ENCODE measurements at places on chromosomes 1 and 21.

DNA sequence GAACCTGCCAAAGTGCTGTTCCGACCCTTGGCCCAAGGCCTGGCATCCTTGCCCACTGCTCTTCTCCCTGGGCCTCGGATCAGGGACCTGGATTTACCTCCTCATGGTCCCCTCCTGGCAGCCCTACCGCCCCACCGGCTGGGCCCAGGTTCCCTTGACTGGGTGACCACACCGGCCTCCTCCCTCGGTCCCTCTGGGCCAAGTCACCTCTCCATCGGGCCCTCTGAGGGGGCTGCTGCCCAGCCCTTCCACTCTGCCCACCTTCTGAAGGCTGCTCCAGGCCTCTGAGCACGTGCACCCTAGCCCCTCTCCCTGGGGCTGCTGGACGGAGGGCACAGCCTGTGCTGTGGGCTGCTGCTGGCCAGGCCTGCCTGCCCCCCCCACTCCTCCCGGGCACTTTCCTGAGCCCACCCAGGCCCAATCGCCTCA is 9.3 kb upstream of the MMEL1 start:
- no peak for DNase-seq

DNA sequence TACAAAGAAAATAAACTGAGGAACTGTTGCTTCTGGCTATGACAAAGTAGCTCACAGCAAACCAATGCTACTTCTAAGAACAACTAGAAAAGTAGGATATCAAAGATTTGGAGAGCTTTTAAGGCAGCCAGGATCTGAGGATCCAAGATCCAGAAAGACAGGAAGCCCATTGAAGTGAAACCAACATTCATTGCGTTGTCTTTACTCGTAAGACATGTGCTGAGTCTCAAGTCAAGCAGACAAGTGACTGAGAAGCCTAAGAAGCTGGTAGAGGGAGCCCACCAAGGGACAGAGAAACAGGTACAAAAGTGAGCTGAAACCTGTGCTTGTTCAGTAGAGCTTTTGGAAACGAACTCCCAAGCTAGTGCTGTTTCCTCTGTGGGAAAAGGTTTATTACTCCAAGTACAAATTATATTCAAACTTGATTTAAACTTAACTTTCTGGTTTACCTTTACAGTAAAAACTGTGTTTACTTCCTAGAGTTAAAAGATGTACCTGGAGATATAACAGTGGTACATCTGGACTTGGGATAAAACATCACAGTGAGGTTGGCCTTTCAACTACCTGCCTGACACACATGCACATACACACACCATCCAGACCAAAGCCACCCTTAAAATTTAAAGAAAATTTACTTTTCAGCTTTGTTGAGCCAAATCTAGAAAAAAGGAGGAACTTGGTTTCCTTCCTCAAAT is 41.2 kb downstream of the NME7 start:
- DNase-seq: no peak

DNA sequence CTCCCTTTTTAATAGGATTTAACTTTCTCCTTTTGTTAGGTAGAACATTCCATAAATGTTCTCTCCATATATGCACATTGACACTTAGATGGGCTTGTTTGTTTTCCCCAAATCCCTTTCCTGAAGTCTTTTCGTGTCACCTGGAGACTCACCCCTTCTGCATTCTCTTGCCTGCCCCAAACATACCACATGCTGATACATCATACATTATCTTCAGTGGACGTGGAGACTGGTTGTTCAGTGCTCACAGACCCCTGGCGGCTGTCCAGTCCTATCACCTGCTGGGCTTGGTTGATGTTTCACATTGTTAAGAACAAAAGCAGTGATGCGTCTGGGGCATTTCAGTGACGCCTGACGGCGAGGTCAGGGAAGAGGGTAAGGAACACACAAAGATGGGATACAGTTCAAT is 22.2 kb downstream of the FMOD start:
- DNase-seq: no peak

- no peak for DNase-seq
These were observed 523.5 kb downstream of the NUF2 start for GRCh38 chr1:163845279-163845678.

DNA sequence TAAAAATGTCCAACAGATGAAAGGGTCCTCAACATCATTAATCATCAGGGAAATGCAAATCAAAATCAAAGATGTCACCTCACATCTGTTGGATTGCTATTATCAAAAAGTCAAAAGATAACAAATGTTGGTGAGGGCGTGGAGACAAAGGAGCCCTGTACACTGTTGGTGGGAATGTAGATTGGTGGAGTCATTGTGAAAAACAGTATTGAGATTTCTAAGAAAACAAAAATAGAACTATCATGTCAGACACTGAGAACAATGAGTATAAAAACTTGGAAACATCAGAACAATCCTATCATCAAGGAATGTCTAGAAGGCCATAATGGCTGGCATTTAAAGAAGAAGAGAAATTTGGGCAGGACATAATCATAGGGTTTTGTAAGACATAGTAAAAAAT is 209.2 kb upstream of the PTGFR start:
- no peak for DNase-seq

DNA sequence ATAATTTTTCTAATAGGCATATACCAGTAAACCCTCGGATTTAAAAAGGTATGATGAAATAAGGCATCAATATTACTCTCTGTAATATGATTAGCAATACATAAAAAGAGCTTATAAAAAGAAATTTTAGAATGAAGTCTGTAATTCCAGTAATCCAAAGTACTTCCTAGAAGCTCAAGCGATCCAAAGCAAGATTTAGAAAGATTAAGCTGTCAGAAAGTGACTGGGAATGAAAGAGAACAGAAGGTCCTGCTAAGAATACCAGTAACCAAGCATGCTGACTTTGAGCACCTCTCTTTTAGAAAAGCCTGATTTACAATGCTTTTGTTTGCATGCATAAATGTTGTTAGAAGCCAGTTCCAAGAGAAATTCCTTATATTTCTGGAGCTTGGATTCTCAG is 125.1 kb downstream of the GIPC2 start:
- DNase-seq: no peak

GRCh38 chr1:79079770-79080169 is 73.2 kb upstream of the ADGRL4 start:
- DNase-seq: no peak

GRCh38 chr1:86201311-86201710 is 44.7 kb upstream of the COL24A1 start:
- no peak for DNase-seq

DNA sequence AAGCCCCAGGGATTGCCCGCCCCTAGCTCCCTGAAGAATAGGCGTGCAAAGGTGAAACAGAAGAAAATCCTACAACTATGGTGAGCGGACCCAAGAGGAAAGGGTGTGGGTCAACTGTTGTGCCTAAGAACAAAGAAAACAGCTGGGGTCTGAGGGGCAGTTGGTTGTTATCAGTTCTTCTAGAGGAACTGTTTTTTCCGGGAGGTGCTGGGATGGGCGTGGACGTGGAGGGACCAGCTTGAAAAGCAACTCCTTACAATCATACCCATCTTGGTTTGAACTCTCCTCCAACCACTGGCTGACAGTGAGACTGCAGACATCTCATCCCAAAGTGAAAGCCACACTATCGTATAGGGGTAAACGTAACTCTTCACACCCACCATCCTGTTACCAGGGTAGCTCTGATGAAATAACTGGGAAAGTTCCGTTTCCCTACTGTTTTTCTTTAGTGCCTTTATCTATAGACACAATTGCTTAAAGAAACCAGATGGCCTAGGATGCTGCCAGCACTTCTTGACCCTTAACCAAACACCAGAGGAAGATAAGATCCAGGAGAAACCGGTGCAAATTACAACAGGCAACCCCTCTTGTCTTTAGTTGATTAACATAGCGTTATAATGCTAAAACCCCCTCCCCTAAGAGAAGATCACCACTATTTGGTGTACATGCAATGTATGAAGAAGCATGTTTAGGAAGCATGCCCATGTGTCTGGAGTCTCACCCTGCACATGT is 25.6 kb upstream of the FAM89A start:
- DNase-seq: no peak

GRCh38 chr1:36603461-36603860 is 120.7 kb upstream of the CSF3R start:
- no peak for DNase-seq

GRCh38 chr1:39436842-39437241 is 54.6 kb upstream of the BMP8A start:
- DNase-seq: no peak

DNA sequence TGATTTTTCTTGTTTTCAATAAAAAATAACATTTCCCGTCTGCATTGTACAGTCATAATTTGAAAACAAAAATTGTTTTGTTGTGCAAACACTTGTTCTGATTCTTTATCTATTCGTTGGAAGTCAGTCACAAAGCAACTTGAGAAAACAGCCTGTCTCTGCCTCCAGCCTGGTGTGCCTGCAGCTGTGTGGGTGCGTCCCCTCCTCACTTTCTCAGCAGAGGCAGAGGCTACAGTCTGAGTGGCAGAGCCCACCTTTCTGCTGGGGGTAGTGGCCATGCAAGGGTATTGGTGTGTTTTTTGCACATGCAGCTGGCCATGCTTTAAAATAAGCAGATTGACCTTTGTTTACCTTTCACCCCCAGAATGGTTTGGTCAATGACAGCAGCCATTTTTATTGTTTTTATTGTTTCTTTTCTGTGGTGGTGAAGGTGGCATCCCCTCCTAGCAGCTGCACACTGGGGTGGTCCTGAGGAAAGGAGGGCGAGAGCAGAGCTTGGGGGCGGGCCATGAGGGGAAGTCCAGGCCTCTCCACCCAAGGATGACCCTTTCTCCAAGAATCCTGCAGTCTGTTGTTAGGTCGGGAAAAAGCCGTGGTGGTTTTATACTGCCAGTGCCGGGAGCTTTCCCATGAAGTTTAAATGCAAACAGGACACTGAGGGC is 159.6 kb downstream of the PCBP3 start:
- no peak for DNase-seq

DNA sequence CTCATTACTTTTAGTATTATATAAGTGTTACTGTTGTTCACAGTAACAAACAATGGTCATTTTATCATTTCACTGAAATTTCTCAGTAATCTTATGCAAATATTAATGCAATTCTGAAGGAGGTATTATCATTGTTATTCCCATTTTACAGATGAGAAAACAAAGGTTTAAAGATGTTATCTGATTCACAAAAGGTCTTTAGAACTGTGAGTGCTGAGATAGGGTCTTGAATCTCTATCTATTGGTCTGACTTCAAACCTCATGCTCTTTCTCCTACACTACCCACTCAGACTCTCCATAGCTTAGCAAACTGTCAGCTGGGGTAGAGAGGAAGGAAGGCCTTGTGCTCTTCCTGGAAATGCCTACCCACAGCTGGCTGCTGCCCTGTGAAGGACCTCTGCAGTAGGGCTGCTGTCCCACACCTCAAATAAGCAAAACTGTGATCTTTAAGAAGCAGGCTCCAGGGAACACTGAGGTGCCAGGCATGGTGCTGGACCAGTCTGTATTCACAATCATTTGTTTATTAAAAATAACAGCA is 6.2 kb upstream of the OSCP1 start:
- DNase-seq: no peak

DNA sequence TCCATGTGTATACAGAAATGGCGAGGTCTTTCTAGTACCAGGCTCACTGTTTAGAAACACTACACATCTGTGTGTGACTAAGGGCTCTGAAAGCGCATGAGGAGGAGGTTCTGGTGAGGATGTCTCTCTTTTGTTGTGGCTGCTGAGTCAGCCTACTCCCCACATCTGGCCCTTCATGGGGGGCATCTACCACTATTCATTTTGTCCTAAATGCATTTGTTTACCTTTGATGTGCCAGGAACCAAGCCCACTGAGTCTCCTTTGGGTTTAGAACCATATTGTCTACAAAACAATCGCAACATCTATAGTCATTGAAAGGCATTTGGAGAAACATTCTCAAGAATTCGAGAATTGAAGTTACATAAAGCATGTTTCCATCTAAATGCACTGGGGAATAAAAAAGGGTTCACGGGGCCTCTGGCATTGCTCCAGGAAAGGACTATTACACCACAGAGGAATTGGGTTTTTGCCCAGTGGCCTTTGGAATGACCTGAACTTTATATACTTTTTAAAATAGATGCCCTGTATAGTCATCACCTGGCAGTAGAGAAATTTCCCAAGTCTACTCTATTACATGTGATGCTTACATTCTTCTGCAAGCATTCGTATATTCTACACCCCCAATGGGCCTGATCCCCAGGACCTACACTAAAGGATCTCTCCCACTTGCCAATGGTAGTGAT is 35.1 kb upstream of the ADORA3 start:
- DNase-seq: no peak

- no peak for DNase-seq
These were observed 69.3 kb upstream of the BCAR3 start for GRCh38 chr1:93750955-93751354.

GRCh38 chr1:231036416-231036815 is 3.6 kb downstream of the FAM89A start:
- DNase-seq: no peak

- no peak for DNase-seq
These were observed 128.6 kb downstream of the PLA2G4A start for GRCh38 chr1:186957314-186957713.

DNA sequence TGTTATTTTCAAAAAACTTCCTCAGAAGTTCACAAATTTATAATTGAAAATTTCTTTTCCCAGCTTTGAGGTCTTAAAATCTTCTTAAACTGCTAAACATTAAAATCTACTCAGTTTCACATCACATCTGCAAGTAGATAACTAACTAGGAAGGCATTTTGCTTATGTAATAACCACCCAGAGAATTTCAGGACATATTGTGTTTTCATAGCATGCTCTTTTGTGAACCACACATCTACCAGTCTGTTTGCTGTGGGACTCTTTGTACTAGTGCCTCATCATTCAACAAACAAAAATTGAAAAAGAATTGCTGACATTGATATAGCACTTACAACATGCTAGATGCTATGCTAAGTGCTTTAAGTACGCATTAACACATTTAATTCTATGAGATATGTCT is 31.6 kb upstream of the C1orf146 start:
- DNase-seq: no peak

- DNase-seq: peak; percentile 28
These were observed 820 bp upstream of the TTF2 start for GRCh38 chr1:117059334-117059677.

- no peak for DNase-seq
These were observed 873 bp upstream of the PI4KB start for GRCh38 chr1:151327903-151328674.

DNA sequence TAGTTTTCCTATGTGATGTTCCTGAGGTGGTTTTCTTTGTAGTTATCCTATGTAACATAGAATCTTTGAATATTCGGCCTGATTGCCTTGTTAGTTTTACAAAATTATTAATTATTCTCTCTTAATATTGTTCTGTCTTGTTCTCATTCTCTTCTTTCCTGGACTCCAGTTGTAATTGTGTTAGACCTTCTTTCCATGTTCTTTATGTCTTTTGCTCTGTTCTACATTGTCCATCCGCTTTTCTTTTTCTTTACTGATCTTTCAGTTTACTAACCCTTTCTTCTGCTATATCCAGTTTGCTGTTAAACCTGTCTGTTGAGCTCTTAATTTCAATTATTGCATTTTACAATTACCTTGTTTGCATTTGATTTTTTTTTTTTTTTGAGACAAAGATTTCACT is 89.3 kb downstream of the PEX14 start:
- DNase-seq: no peak

DNA sequence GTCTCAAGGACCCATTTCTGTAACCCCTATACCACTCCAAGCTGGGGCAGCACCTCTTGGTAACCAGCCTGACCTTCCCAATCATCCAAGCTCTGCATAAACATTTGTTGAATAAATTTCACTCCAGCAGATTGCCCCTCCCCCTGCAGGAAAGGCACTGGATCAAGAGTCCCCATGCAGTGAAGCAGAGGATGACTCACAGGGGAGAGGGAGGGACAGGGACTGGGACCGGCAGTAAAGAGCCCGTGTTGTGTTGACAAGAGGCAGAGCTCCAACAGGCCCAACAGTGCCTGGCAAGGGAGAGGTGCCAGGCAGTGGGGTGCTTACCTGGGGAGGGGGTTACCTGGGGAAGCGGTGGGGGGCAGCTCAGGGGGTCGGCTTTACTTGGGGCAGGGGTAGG is 32.3 kb downstream of the SLC9A1 start:
- DNase-seq: no peak
